ENCODE measurements at places on chromosomes 3 and 15.
A peak's percentile ranks its signal among the peaks of the same experiment; 100 is the strongest.

DNA sequence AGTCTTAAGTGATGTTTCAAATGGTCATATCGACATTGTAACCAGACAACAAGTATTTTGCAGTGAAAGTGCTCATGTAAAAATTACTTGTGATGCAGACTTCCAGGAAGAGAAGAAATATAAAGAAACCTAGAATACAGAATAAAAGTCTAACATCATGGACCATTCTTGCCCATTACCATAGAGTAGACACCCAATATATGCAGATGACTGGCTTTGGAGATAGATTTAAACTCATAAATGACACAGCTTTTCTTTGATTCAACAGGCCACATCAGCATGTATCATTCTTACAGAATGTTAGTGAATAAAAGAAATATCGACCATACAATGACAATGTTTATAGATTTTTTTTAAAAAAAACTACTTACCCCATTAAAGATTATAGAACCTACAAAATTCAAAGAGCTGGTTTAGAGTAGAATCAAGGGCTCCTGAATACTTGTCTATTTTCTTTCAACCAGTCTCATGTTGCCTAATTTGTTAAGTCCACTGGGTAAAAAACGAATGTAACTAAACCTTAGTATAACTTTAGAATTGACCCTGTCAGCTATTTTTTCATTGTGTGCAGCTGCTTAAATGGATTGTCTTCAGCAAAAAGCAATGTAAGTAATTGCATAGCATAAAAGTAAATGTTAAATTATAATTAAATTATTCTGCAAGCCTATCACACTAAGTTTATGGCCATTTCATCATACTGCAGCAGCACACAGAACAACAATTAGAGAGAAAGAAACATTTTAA, 268.7 kb upstream of the AGTR1 start:
- DNase-seq, result no peak

DNA sequence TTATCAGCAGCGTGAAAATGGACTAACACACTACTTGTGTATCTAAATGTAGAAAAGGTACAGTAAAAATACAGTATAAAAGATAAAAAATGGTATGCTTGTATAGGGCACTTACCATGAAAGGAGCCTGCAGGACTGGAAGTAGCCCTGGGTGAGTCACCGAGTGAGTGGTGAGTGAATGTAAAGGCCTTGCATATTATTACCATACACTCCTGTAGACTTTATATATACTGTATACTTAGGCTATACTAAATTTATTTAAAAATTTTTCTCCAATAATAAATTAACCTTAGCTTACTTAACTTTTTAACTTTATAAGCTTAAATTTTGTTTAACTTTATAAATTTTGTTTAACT, 67.2 kb upstream of the TSPAN3 start:
- peak; percentile 53 for DNase-seq

- peak; percentile 56 for DNase-seq
Measured at GRCh38 chr3:43699864-43700263, 9.1 kb downstream of the ABHD5 start.

- peak; percentile 28 for DNase-seq
Measured at GRCh38 chr3:173501931-173502489, 104.5 kb downstream of the NLGN1 start.

GRCh38 chr15:49288391-49288790, 118.3 kb downstream of the GALK2 start:
- DNase-seq, result no peak

GRCh38 chr15:89851673-89852341, 37.2 kb upstream of the ANPEP start:
- DNase-seq, result peak; percentile 47

- DNase-seq, result peak; percentile 57
Measured at GRCh38 chr15:77118882-77119321, 48.0 kb upstream of the TSPAN3 start.

DNA sequence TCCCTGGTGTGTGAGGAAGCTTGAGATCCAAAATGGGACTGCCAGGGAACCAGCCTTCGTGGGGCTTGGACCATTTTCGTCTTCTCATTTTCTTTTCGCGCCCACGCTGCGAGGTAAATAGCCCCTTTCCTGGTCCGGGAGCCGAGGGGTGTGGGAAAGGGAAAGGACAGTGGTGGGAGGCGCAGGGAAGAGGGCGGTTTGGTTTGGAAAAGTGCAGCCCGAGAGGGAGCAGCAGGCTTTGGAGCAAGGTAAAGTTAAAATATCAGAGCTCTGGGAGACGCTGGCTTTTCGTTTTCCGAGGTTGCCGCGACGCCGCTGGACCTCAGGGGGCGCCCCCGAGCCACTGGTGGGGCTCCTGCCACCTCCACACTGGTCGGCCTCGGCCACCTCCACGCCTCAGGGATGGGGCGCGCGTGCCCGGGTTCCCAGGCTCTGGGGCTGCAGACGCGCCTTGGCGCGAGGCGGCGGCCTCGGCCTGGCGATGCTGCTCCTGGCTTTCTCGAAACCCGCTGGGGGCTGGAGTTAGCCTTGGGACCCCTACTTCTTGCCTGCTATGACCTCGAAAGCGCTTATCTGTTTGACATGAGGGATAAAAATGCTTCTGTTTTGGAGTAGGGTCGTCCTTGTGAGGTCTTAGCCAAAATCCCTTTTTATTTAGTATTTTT, 3.2 kb downstream of the PTPRG start:
- DNase-seq, result peak; percentile 33

GRCh38 chr3:54859184-54859583, 68.7 kb downstream of the LRTM1 start:
- peak; percentile 78 for DNase-seq

GRCh38 chr3:65732051-65732935, 306.4 kb downstream of the MAGI1 start:
- DNase-seq, result peak; percentile 56

DNA sequence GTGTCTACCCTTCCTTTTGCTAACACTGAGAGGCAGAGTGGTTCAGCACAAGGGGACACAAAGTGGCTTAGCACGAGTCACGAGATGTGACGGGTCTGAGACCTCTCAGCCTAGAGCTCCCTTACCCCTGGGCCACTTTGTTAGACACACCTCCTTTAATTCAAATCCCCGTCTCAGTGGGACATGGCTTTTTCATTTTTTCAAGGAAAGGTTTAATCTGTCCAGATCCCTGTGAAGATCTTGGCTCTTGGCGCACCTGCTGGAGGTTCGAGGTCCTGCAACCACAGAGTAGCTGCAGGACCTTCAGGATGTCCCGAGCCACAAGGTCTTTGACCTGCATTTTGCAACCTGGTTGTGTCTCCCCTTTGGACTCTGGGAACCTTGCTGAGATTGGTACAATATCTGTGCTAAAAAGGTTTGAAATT, 52.0 kb downstream of the LPP start:
- no peak for DNase-seq

DNA sequence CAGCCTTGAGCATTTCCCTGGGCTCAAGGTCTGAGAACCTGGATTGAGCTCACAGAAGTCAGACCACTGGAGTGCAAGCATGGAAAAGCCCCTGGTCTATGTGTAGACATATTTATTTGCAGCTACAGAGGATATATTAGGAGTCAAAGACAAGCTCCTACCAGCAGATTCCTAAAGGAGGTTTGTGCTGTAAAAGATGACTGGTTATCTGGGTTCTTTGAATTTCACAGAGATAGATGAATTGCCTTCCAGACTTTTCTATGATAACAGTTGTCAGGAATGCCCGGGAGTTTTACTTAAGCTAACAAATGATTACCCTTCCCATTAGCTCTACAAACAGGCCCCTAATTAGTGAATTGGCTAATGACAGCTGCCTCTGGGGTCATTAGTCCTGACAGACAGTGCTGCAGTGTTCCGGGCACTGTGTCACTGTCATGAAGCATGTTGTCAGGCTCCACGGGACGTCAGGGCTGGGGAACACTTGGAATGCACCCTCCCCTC, 48.8 kb upstream of the PLXNA1 start:
- DNase-seq, result no peak

- DNase-seq, result no peak
Measured at GRCh38 chr3:138032567-138032966, 22.6 kb downstream of the CLDN18 start.

- DNase-seq, result no peak
Measured at GRCh38 chr3:138443521-138444503, 9.4 kb downstream of the ESYT3 start.

- no peak for DNase-seq
Measured at GRCh38 chr3:132625613-132626012, 28.5 kb downstream of the ACKR4 start.

DNA sequence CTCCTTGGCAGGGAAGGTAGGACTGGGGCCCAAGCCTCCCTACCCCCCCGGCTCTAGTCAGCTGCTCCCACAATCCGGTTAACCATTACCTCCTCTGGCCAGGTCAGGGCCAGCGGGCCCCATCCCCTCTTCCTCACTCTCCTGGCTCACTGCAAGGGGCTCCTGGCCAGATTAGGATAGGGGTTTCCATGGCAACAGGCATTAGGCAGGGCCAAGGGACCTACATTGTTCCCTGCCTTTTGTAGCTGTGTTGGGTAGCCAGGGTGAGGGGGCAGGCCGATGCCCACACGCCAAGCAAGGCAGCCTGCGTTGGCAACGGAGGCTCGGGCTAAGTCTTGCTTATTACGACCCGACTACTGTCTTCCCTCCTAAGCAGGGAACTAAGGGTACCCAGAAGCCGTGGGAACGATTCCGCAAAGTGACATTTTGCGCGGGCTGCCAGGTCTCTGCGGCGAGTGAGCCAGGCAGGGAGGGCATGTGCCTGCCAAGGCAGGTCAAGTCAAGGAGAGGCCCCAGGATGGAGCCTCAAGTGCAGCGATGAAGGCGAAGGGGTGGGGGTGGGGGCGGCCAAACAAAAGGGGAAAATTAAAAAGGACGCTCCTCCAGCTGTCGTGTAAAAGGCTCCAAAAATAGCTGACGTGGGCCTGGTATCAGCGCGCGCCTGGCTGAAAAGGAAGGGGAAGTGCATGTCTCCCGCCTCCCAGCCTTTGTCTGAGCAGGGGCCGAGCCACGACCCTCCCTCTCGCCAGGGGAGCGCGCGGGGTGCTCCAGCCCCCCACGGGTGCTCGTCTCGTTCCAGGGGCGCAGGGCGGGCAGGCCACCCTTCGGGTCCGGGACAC, 919 bp downstream of the IDH2 start:
- no peak for DNase-seq

- peak; percentile 43 for DNase-seq
Measured at GRCh38 chr3:124097362-124098131, 105.6 kb upstream of the ROPN1 start.

- DNase-seq, result no peak
Measured at GRCh38 chr3:96931119-96931862, 116.9 kb downstream of the EPHA6 start.
